ENCODE measurements at places on chromosomes 2 and 18. TPM values are rescaled to one million over a fixed set of nuclear protein-coding genes. Genes with fewer than 3 reads are reported as not detected.

Gene HOXD12
- not detected for total RNA-seq

Gene FBXO48
- total RNA-seq = 1.2 TPM

Gene ADRA2B
- total RNA-seq = 0.91 TPM

Gene YWHAQ
- 357 TPM for total RNA-seq

Gene IL1R2
- total RNA-seq = not detected

Gene GREB1L
- 11.0 TPM for total RNA-seq

Gene NLRC4
- total RNA-seq = not detected

Gene ACVR1C
- 2.4 TPM for total RNA-seq

Gene RNU2-63P
- total RNA-seq = not detected

Gene LTBP1
- total RNA-seq = 59.7 TPM

Gene STPG4
- total RNA-seq = 0.33 TPM

Gene ATOH8
- total RNA-seq = 1.3 TPM

Gene CASP8
- 5.0 TPM for total RNA-seq

All from progenitor cell of endocrine pancreas (in vitro differentiated cells).